ENCODE measurements at places on chromosomes 7 and 10.

- no peak for DNase-seq
Measured at GRCh38 chr10:12741360-12741804, 260.1 kb downstream of the CCDC3 start.

DNA sequence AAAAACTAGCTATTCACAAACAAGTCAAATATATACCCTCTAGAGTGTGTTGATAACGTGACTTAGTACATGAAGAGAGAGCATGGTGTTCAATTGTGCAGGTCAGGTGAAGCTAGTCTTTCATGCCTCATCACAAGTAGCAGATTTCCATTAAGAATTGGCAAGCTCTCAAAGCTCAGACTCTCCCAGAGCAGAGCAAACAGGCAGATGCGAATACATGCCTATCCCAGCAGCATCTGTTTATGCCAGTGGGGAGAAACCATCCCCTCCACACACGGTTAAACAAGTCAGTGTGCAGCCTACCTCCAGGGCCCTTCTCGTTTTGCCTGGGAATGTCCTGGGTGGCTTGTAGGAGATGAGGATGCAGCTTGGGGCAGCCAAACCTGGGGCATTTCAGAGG lies 532.5 kb upstream of the C7orf33 start:
- no peak for DNase-seq

DNA sequence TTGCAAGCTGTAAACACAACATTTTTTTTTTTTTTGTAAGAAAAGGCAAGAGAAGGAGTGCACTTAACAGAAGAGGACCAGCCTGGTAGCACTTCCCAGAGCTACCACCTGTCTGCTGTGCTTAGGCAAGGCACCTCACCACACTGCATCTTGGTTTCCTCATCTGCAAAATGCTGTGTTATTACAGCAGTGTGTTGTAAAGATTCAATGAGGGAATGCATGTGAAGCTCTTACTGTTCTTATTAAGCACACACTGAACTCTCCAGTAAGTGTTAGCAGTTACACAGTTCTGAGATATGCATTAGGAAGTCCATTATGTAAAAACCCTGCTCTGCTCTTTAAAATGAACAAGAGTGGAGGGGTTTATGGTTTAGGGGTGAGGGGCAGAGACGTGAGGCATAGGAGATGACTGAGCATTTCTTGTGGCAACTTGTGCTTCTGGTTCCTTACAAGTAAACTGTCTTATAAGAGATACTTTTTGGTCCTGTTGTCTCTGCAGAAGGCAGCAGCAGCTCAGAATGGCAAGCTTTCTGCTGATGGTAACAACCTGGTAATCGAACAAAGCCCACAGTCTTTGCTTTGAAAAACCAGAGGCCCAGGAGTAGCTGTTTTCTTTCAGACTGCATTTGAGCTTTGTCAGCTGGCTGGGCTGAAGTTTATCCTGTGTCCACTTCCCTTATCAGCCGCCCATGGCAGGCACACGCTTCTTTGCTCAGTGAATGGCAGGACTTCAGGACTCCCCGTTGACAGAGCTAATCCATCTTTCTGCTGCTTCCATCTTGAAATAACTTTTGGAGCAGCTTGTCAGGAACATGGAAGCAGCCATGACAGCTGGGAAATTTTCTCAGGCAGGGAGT lies 98.8 kb upstream of the BMPER start:
- no peak for DNase-seq

DNA sequence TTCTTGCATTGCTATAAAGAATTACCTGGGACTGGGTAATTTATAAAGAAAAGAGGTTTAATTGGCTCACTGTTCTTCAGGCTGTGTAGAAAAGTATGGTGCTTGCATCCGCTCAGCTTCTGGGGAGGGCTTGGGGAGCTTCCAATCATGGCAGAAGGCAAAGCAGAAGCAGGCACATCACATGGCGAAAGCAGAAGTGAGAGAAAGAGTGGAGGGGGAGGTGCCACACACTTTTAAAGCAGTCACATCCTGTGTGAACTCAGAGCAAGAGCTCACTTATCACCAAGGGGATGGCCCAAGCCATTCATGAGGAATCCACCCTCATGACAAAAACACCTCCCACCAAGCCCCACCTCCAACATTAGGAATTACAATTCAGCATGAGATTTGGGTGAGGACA lies 303.5 kb downstream of the OTUD1 start:
- DNase-seq = no peak

GRCh38 chr7:106620676-106621075 lies 40.3 kb downstream of the CCDC71L start:
- no peak for DNase-seq

DNA sequence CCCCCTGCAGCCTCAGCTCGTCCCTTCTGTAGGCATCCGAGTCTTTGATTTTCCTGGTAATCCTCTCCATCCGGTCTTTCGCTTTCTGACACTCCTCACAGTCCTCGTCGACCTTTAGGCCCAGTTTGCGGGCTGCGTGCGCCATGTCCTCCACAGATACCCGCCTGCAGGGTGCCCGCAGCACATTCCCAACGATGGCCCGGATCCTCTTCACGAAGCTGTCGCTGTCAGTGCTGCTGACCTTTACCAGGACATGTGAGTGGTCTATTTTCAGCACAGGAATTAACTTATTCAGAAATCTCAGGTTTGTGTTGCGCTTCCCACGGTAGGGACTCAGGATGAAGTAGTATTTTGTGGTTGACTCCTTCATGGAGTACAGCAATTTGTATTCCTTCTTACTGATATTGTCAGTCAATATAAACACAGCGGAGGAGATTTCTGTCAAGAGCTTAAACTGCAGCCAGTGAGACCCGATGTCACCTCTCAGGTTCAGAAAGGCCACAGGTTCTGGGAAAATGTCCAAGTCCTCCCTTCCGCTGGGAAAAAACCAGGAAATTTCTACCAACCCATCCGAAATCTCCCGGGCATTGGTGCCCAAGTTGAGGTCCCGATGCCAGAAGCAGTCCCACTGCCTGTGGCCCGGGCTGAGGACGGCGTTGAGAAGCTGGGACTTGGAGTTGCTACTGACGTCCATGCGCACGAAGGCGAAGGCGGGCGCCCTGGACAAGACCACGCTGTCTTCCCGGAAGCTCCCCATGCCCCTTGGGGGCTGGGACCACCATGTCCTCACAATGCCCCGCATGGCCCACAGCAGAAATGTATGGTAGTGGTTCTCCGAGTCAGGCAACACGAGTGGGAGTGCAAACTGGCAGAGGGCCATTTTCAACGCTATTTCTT lies 8.9 kb upstream of the MRPS24 start:
- DNase-seq = no peak

DNA sequence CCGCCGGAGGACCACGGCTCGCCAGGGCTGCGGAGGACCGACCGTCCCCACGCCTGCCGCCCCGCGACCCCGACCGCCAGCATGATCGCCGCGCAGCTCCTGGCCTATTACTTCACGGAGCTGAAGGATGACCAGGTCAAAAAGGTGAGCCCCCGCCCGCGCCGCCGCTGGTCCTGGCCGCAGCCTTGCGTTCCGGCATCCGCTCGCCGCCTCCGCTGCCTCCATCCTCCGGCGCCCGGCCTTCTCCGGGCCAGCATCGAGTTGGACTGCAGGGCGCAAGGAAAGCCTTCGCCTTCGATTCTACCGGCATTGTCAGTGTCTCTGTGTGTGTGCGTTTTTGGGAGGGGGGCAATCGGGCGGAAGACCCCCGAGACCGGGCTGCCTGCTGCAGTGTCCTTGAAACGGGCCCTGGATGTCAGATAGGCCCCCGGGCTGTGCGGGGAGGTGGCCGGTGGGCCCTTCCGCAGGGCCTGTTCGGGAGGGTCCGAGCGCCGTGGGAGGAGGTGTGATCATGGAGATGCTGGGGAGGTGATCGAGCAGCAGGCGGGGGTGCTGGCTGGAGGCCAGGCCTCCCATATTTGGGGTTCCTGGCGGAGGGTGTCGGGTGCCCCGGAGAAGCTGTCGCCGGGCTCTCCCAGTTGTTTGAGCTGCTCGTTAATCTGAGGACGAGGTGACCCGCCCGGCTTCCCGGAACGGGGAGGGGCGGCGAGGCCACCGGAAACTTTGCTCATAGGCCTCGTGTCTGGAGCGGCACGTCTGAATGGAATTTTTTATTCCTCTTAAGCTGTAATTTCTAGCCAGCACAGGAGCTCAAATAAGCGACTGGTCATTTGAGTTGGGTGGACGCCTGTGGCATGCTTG lies 40.8 kb downstream of the HK1 start:
- DNase-seq = peak; percentile 72
